ENCODE measurements at places on chromosomes 7 and 10.

- DNase-seq, result no peak
Observed at GRCh38 chr10:122688293-122688989, 11.2 kb downstream of the C10orf120 start.

DNA sequence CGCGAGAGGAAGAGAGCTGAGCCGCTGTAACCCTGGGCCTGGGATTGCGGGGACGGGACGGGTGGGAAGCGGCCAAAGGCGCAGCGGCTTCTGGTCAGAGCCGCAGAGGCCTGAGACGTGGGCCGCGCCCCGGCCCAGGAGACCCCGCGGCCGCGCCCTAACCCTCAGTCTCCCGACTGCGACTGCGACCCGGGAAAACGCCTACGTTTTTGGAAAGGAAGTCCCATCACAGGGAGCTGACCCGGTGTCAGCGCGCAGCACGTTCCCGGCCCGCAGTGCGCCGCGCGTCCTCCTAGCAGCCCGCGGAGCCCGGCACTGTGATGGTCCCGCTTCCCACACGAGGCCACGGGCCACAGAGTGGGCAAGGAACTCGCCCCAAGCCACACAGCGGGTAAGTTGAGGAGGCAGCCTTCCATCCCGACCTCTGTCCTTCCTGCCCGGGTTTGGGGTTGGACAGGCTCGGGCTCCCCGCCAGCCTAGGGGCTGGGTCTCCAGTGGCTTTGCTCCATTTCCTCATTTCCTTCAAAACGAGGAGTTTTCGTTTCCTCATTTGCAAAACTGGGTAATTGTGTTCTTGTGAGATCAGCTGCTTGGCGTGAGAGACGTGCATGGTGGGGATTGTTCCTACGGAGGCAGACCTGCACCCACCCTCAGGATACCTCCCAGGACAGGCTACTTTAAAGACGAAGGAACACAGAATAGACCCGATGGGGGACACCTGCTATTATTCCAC is 1.2 kb downstream of the GPNMB start:
- peak; percentile 25 for DNase-seq

GRCh38 chr7:154186811-154187210 is 134.6 kb downstream of the DPP6 start:
- no peak for DNase-seq

DNA sequence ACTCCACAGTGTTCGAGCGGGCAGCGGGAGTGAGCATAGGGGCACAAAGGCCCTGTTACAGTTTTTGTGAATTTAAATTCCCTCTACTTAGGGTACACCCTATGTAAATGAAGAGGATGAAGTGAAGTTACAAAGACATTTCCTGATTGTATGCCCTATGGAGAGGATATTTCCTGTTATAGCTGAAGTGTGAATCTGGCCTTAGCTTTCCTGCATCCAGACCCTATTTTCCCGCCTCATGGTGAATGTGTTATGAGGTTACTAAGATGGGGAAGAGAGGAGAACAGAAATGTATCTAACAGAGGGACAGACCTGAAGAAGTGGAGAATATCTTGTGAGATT is 37.8 kb upstream of the COMMD3 start:
- DNase-seq, result no peak

DNA sequence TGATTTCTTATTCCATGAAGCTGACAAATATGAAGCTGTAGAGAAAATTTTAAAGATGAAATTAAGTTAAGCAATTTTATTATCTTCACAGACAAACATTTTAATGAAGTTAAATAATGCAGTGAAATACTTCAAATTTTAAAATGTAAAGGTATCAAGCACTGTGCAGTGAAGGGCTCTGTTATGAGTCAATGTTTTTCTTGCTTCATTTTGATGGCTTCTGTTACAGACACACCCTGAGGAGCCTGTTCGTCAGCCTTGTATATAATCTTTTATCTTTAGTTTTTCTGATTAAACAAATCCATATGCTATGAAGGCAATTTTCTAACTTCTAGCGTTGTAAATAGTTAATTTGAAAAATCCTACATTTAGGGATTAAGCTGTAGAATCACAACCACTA is 18.5 kb downstream of the VSTM2A start:
- no peak for DNase-seq

DNA sequence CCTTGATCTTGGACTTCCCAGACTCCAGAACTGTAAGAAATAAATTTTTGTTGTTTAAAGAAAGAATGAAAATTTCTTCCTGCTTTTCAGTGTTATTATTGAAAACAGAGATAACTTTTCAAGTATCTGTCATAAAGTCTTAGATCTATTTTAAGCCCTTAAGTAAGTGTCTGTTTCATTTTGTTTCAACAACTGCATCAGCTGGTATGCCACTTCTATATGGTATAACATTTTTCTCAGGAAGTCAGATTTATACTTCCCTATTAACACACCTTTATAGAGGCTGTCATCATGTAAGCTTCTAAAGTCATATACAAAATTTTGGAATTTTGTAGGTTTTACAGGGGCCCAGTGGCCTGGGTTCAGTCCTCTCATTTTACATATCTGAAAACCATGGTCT is 24.4 kb downstream of the RALA start:
- no peak for DNase-seq

DNA sequence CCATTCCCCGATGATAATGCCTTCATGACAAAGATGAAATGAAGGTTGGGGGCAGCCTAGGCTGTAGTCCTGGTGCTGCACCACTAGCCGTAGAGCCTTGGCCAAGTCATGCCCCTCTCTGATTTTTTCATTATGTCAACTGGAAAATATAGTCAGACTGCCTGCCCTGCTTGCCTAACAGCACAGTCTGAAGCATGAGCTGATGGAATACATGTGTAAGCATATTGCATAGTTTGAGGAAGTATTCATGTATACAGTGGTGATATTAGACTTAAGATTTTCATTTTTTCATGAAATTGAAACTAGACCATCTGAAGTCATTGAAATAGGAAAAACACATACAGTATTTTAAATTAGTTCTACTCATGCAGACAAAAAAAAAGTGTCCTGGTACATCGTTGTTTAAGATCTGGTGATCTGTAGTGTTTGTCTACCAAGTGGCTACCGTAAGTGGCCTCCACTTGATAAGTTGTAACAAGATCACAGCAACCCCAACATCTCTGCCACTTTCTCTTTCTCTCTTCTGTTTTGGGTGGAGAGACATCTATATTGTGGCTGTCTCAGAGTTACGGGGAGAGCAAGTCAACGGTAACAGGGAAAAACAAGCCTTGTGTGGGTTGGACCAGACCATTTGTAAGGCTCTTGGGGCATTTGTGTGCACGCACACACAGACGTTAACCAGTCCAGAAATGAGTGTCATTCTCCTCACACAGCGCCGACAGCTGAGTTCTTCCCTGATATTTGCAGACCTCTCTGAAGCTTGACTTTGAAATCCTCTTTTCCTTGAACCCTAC is 716.6 kb upstream of the GALNT17 start:
- no peak for DNase-seq

- no peak for DNase-seq
Observed at GRCh38 chr7:135411098-135411497, 98.8 kb downstream of the CNOT4 start.

- no peak for DNase-seq
Observed at GRCh38 chr7:155531681-155532080, 14.7 kb downstream of the CNPY1 start.

DNA sequence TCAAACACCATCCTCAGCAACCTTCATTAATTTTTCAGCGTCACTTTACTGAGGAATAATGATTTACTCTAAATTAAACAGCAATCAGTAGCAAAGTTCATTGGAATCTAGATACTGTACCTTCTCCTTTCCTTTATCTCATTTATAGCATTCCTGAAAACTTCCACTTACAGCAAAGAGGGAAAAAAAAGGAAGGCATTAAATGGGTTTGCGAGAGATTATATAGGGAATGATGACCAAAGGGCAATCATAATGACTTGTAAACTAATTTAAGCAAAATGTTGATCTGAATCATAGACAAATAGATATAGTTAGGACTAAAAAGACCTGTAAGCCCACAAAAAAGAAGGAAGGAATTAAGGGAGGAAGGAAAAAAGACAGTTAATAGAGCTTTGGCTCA is 42.0 kb downstream of the IPMK start:
- no peak for DNase-seq

DNA sequence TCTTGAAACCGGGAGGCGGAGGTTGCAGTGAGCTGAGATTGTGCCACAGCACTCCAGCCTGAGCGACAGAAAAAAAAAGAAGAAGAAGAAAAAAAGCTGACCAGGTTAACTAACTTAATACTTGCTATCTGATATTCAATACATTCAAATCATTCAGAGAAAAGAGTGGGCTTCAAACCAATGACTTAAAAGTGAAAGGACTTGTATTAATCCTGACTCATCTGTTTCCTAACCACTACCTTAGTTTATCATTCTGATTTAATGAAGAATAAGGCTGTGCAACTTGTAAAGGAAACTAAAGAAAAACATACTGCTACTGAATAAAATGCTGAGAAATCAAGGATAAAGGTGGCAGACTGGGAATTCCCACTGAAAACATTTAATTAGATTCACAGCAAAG is 128.4 kb downstream of the NRBF2 start:
- DNase-seq, result no peak

GRCh38 chr7:135100856-135101255 is 47.0 kb upstream of the TMEM140 start:
- DNase-seq, result no peak

DNA sequence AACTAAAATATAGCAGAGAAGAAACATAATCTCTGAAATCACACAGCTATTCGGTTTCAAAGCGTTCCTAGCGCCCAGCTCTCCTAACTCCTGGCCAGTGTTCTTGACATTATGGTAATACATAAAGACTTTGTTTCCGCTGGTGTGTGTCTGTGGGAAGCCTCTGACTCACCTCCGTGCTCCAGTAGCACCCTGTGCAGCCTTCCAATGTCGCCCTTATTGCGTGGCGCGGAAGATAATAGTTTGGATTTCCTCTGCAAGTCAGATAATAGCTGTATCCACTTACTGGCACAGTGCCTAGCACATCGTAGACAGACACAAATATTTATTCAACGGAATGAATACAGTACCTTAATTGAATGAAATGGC is 570 bp downstream of the BMS1 start:
- DNase-seq, result no peak

DNA sequence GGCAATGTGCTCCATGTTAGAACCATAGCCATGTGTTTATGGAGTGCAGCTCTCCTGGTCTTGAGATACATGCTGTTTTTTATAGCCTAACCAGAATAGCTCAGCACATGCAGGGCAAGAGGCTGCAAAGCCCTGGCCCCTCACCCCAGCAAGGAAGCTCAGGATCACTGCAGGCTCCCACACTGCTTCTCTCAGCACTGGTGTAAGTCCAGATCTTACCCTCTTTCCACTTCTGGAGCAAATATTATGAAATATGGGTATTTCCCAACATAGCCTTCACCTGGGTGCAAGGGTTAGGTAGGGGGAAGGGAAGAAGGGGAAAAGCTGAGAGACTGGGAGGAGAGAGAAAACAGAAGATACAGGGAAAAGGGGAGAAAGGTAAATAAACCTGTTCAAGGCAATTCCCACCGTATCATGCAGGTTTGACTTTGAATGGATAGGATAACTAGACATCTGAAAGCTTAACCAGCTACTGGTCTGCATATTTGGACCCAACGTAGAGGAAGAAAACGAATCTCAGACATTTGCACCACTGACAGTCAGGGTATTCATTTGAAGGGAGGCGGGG is 19.7 kb downstream of the SKIDA1 start:
- no peak for DNase-seq

DNA sequence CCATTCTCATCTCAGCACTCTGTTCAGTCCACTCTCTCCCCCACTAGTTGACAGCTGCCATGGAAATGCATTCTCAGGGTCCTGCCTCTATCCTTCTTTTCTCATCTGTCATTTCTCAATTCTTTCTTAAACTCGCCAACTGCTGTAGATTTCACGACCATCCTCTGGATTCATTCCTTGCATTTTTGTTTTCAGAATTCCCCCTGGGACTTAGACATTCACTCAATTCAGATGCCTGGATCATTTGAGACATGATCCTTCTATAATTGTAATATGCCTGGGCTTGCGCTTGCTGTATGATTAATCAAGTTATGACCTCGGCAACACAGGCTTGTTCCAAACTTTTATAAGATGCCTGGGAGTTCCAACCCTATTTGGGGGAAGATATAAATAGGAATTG is 104.5 kb downstream of the RAB11FIP2 start:
- no peak for DNase-seq

- DNase-seq, result no peak
Observed at GRCh38 chr10:78851647-78852046, 217.1 kb upstream of the ZMIZ1 start.

DNA sequence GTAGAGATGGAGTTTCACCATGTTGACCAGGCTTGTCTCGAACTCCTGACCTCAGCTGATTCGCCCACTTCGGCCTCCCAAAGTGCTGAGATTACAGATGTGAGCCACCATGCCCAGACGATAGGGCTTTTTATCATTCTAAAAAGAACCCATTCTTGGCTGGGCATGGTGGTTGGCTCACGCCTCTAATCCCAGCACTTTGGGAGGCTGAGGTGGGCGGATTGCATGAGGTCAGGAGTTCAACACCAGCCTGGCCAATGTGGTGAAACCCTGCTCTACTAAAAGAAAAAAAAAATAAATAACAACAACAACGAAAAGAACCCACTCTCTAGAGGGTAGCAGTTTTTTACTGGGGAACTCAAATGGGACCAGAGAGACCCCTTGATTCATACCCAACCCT is 112.7 kb downstream of the PLXDC2 start:
- DNase-seq, result no peak

DNA sequence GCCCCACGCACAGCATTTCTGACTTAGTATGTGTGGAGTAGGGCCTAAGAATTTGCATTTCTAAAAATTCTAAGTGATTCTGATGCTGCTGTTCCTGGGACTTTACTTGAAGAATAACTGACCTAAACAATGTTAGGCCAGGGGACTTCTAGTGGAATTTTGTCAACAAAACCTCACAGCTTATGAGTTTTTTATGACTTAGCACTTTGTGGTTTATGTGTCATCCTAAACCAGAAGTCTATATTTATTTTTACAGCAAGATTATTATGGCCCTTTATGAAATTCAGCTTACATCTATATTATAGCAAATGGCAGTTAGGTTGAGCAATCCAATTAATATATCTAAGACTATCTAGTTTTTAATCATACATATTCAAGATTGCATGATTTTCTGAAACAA is 24.6 kb upstream of the BET1 start:
- DNase-seq, result no peak

DNA sequence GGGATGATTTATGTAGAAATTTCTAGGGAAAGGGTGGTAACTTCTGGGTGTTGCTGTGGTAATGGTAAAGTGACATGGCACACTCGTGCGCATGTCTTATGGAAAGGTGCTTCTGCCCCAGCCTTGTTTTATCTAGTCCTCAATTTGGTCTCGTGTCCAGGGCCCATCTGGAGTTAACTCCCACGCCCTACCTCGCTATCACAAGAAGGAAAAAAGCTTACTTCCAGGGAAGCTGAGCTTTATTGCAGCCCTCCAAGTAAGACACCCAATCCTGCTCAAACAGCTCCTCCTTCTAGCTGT is 611.8 kb downstream of the TNS3 start:
- no peak for DNase-seq

- no peak for DNase-seq
Observed at GRCh38 chr7:97466071-97466470, 265.8 kb upstream of the TAC1 start.

- no peak for DNase-seq
Observed at GRCh38 chr10:132006966-132007365, 25.2 kb upstream of the BNIP3 start.

All from ovary (tissue), 10 donors.